ENCODE measurements at places on chromosomes 12 and 14. TPM values are rescaled to one million over a fixed set of nuclear protein-coding genes. Genes with fewer than 3 reads are reported as not detected.

Gene KIF26A
- 5.9 TPM for total RNA-seq

Gene IFNG-AS1
- total RNA-seq = not detected

Gene ASIC1
- total RNA-seq = 0.35 TPM

Gene CLEC4C
- not detected for total RNA-seq

Gene PLEKHD1
- 0.41 TPM for total RNA-seq

Gene NGB
- total RNA-seq = not detected

Gene RD3L
- not detected for total RNA-seq

GRCh38 chr14:90508536-90509254 lies 111.9 kb downstream of the CALM1 start:
- peaks cover 10% of the 10 kb centered on the region for H3K4me1 ChIP-seq
- H3K4me3 ChIP-seq = no peak overlapping the region
- no peaks in the 10 kb centered on the region for H3K36me3 ChIP-seq
- H3K27me3 ChIP-seq = no peaks in the 10 kb centered on the region
- DNase-seq = no peak

DNA sequence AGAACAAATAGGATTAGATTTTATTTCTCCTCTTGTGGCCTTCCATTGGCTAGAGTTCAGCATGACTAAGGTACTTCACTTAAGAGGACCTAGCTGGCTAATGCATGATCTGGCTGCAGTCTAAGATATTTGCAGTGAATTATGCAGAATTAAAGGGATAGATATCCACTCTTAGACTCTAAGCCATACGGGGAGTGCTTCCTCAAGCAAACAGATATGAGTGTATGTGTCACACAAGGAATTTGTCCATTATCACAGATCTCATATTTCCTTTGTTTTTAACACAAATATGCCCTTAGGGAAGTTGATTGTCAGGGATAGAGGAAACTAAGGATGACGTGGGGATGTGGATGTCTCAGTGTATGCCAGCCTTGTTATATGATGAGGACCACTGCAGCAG lies 88.1 kb upstream of the DHRS4 start:
- no peak overlapping the region for H3K4me3 ChIP-seq
- no peak for DNase-seq

GRCh38 chr12:85784096-85784720 lies 52.0 kb downstream of the RASSF9 start:
- H3K27ac ChIP-seq = no peak overlapping the region
- no peak for DNase-seq
- no peak overlapping the region for H3K4me3 ChIP-seq
- no peaks in the 10 kb centered on the region for H3K4me1 ChIP-seq
- H3K36me3 ChIP-seq = no peaks in the 10 kb centered on the region

DNA sequence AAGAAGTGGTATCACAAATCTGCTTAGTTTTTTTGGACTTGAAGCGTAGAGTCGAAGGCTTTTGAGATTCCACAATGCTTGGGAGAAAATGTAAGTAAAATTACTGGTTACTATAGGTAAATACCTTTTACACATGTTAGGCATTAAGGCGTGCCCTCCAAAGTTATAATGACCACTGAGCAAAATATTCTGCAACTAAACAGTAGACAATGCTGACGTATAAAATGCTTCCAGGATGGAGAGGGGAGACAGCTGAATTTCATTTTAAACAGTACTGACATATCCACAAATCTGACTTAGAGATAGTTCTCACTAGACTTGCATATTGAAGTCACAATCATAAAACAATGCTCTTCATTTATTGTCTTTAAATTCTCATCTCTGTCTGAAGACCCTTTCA lies 144.5 kb upstream of the DCN start:
- peak overlapping the region; percentile 39 for H3K27ac ChIP-seq
- H3K36me3 ChIP-seq = no peaks in the 10 kb centered on the region
- no peak for DNase-seq
- no peaks in the 10 kb centered on the region for H3K27me3 ChIP-seq
- H3K4me1 ChIP-seq = no peaks in the 10 kb centered on the region
- H3K4me3 ChIP-seq = no peak overlapping the region

GRCh38 chr12:83574142-83574541 lies 887.4 kb downstream of the TMTC2 start:
- no peak overlapping the region for H3K27ac ChIP-seq
- no peak overlapping the region for H3K4me3 ChIP-seq
- no peaks in the 10 kb centered on the region for H3K27me3 ChIP-seq
- H3K36me3 ChIP-seq = no peaks in the 10 kb centered on the region
- H3K4me1 ChIP-seq = no peaks in the 10 kb centered on the region
